ENCODE measurements at places on chromosomes 2 and 18.

GRCh38 chr18:12749121-12749520 lies 46.3 kb downstream of the PSMG2 start:
- no peak for DNase-seq

GRCh38 chr2:46216213-46216612 lies 81.0 kb upstream of the EPAS1 start:
- DNase-seq, result no peak

DNA sequence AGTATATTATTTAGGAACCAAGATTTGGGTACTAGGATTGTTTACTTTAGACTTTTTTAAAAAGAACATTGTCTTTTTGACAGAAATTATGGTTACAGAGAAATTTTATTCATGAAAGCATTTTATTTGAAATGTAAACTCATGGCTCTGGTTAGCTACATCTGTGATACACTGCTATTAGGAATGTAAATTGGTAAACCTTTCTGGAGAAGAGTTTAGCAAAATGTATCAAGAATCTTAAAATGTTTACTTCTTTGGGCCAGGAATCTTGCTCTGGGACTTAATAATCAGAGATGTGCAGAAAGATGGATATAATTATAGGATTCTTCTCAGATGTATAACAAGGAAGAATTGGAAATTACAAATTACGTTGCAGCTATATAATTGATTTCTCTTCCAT lies 19.7 kb downstream of the MAP3K20 start:
- no peak for DNase-seq

GRCh38 chr2:46647766-46648742 lies 168.7 kb downstream of the TMEM247 start:
- DNase-seq, result no peak

DNA sequence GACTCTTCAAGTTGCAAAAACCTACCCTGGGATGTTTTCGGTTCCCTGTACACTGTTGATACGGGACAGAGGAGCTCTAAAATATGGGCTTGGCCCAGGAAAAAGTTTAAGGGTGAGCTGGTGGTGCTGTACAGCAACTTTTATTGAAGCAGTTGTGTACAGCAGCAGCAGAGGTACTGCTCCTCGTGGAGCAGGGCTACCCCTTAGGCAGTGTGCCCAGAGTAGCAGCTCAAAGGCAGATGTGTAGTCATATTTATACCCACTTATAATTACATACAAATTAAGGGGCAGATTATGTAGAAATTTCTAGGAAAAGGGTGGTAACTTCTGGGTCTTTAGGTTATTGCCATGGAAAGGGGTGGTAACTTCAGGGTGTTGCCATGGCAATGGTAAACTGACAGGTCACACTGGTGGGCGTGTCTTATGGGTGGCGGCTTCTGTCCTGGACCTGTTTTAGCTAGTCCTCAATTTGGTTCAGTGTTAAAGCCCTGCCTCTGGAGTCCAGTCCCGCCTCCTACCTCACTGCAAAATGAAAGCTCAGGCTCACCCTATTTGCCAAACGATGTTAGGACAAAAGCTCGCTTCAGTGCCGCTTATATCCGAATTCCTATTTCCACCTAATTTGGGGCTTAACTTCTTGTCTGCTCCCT lies 203.2 kb downstream of the ETAA1 start:
- DNase-seq, result no peak

DNA sequence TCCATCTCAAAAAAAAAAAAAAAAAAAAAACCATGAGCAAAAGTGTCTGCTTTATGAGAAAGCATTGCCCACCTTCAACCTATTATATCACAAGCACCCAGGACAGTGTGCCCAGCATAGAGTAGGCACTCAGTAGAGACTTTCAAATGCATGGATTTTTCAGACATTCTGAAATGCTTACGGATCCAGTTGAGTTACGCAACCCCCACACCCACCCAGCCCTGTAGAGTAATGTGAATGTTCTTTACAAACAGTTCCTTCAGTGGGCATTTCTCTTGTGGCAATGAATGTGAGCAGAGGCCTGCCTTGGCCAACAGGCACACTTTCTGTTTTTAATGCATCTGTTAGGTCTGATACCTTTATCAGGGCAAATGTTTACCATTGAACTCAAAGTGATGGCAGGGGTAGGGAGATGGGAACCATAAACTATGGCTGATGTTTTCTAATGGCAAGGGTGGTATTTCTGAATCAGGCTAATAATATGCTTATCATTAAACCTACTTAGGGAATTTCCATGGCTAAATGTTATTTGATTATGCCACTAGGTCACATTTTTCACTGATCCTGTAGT lies 65.0 kb upstream of the RPL31 start:
- DNase-seq, result no peak

- no peak for DNase-seq
Observed at GRCh38 chr2:154226931-154227330, 355.2 kb downstream of the GALNT13 start.

DNA sequence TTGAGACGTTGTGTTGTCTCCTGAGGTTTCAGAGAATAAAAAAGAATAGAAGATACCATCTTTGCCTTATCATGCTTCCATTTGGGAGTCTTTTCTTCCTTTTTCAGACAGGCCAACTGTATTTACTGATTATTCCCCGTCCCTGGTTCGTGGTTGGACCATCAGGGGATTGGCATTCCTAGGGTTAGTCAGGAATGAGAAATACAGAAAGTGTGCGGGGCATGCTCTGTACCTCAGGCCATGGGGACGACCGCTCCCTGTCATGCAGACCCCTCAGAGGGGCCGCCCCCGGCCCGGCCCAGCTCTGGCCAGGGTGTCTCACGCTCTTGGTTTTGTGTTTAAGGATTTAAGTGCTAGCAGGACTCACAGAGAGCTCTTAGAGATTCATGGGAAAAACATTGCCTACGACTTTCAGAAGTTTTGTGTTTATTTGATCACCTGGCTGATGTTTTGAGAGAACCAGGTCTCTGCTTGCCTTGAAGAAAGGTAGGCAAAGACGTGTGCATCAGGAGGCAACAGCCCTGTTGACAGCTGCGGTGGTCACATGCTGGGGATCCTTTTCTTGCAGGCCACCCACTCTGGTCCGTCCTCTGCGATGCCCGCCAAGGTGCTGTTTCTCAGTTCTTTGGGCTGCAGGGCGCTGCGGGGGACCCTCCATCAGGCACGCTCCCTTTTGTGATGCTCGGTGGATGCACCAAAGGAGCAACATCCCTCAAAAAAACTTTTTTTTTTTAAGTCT lies 317.8 kb downstream of the AGAP1 start:
- DNase-seq, result no peak

GRCh38 chr2:76073992-76074604 lies 363.4 kb upstream of the GCFC2 start:
- no peak for DNase-seq

- no peak for DNase-seq
Observed at GRCh38 chr2:158994920-158995676, 26.7 kb downstream of the TANC1 start.

DNA sequence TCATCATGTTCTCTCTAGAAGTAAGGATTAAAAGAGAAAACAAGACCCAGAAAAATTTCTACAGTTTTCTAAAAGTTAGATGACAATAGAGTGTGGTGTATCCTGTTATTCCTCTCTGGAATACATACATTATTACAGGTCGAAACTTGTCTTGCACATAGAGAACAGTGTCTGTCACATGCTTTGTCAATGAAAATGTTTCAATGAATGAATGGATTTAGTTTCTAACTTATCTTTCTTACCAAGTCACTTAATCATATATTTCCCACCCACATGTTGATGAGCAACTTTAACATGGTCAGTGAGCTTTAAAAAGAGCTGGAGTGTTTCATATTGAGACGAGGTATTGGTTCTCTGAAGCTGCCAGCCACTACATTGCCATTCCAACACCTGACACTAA lies 4.3 kb downstream of the DSG4 start:
- no peak for DNase-seq

GRCh38 chr2:109151519-109151918 lies 22.5 kb downstream of the SH3RF3 start:
- no peak for DNase-seq

GRCh38 chr2:231714639-231715498 lies 6.5 kb downstream of the PTMA start:
- DNase-seq, result peak; percentile 53

- no peak for DNase-seq
Observed at GRCh38 chr2:94873362-94874276, 2.4 kb downstream of the TEKT4 start.

DNA sequence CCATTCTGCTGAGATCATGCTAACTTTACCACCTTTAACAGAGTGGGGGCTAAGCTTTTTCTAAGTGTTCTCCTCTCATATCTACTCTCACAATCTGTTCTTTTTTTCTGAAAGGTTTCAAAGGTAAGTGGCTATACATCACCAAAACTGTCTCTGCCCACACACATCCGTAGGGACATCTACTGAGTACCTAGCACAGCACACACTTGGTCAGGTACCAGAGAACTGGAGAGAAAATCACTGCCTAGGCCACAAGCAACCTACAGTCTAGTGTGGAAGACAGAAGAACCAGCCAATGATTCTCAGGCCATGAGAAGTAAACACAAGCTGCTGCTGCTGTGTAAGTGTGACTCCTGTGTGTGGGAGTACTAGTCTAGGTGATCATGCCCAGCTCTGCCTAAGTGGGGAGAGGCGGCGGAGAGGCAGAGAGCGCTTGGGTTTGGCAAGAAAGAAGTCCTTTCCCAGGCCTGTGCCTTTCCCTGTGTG lies 176.1 kb upstream of the ZFP36L2 start:
- no peak for DNase-seq

DNA sequence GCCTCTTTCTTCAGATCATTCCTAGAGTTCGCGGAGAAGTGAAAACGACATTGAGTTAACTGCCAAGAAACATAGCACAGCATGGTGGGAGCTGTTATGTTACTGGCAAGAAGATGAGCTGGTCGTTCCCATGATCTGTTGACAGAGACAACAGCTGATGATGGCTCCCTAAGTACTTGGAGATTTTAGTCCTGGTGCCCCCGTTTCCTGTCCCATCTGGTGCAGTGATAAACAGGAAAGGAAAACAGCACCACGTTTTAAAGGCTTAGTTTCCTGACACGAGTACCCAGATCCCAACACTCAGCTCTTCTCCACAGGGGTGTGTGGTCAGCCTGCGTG lies 56.4 kb upstream of the KCNG2 start:
- DNase-seq, result no peak

GRCh38 chr2:55225481-55226020 lies 6.5 kb downstream of the CLHC1 start:
- DNase-seq, result no peak

DNA sequence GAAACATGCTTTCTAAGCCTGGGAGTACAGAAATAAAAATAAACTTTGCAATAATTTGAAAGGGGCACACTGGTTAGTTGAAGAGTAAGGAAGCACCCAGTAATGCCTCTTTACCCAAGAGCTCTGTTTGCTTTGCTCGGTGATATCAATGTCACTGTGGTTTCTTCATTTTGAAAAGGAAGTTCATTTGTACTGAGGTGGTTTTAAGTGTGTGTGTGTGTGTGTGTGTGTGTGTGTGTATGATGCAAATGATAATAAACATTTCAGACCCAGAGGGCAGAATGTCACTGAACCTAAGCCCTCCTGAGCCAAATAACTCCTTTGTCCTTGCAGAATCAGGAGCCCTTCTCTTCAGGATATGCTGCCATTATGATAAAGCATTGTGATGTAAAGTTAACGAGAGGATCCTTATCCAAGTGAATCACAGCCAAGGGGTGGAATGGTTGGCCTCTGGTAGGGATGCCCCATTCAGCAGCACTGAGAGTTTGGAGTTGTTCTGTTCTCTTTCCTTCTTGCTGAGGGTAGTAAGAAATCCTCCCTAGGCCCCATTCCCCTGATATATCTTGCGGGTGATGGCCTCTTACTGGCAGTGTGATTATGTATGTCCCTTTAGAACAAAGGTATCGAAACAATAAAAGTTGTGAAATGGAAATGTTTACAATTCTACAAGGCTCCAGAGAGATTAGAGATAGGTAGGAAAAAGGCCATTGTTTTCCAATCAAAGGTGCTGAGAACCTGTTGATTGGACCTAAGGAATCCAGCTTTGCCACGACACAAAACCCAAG lies 7.6 kb downstream of the ITGA6 start:
- DNase-seq, result peak; percentile 75

GRCh38 chr2:15729709-15730544 lies 138.3 kb downstream of the DDX1 start:
- no peak for DNase-seq

DNA sequence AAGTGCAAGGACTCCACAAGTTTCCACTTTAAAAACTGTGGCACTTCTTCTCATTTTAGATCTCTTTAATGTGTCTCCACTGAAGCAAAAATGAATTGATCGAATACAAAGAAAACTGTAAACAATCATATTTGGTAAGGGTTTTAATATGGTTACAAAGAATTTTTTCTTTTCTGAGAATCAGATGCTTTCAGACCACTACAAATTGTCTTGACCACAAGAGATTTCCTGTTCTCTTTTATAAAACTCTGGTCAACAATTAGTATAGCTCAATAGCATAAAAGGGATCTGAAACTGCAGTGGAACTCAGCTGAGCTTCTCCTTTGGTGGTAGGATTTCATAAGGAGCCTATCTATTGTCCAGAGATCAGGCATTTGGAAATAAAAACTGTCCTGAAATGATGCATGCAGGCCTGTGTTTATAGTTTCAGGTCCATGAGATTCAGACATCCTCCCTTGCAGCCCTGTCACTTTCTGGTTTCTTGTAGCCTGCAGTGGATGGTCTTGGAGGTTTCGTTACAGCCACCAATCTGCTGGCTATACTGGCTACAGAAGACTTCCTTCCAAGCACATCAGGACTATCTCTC lies 120.0 kb downstream of the DOCK10 start:
- no peak for DNase-seq

DNA sequence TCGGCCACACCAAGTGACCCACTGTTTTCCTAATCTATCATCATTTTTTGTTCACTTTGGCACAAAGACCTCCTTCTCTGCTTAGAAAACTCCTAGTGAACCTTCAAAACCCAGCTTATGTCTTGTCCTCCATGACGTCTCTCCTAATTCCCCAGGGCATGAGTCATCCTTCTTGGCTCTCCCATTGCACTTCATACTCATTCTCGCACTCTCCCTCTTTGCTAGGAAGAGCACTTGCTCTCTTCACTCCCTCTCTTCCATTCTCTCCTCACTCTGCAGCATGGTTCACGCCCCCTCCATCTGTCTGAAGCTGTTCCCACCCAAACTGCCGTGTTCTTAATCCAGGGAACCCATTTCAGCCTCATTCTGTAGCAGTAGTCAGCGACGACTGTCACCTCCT lies 103.9 kb downstream of the MRO start:
- no peak for DNase-seq

DNA sequence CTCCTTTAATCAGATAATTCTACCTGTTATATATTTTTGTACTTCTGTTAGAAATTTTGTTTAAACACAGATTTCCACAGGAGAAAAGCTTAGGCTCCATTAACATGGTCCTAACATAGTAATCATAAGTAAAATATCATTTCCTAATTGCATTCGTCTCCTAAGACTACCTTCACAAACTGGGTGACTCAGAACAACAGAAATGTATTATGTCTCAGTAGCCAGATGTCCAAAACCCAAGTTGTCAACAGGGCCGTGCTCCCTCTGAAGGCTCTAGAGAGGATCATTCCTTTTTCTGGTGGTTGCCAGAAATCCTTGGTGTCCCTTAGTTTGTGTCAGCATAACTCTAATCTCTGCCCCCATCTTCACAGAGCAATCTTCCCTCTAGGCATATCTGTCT lies 5.4 kb downstream of the FBXO15 start:
- DNase-seq, result no peak
